ENCODE measurements at places on chromosomes 1 and 21. TPM values are rescaled to one million over a fixed set of nuclear protein-coding genes. Genes with fewer than 3 reads are reported as not detected.

The RNU1-4 gene
- total RNA-seq: not detected

The PDIK1L gene
- 1.8 TPM for total RNA-seq

The PLK3 gene
- total RNA-seq: 20.9 TPM

The TNFRSF4 gene
- total RNA-seq: not detected

The TMEM35B gene
- total RNA-seq: 15.5 TPM

The RPE65 gene
- not detected for total RNA-seq

The KLF17 gene
- total RNA-seq: 0.48 TPM

The ITGB2 gene
- total RNA-seq: 0.70 TPM

The OR2G6 gene
- not detected for total RNA-seq

The TDRD5 gene
- not detected for total RNA-seq

The FCER1G gene
- total RNA-seq: not detected

The TMEM61 gene
- total RNA-seq: 0.86 TPM

The S100A7 gene
- total RNA-seq: not detected

The LINGO4 gene
- not detected for total RNA-seq

The SLC5A9 gene
- total RNA-seq: not detected

The FNBP1L gene
- 17.4 TPM for total RNA-seq

The KIF17 gene
- 2.7 TPM for total RNA-seq

The CEP170 gene
- total RNA-seq: 26.0 TPM

Measured in A549 treated with Mapracorat at 1 μM for 4 hours (cell line).